Foreskin melanocyte (primary cell): ENCODE measurements at places on chromosomes 16 and 17.

- DNase-seq = no peak
Observed at GRCh38 chr16:84159800-84160199, 14.7 kb downstream of the DNAAF1 start.

- DNase-seq = no peak
Observed at GRCh38 chr16:70527315-70527996, 3.8 kb downstream of the SF3B3 start.

DNA sequence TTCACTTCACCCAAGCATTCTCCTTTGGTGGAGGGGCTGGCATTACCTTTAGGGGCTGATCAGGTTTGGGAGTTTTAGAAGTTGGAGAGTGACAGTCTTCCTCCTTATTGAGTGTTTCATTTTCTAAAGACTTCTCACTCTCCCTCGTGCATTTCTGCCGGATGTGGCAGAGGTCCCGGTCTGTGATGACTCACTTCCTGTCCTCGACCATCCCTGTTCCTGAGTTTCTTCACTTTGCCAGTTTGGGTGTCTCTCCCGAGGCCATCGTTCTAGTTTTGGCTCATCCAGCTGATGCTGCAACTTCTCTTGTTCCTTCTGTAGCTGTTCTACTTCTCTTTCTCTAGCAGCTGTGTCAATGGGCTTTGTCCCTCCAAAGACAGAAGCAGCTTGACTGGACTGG is 104.3 kb downstream of the PHKB start:
- DNase-seq = peak; percentile 19

DNA sequence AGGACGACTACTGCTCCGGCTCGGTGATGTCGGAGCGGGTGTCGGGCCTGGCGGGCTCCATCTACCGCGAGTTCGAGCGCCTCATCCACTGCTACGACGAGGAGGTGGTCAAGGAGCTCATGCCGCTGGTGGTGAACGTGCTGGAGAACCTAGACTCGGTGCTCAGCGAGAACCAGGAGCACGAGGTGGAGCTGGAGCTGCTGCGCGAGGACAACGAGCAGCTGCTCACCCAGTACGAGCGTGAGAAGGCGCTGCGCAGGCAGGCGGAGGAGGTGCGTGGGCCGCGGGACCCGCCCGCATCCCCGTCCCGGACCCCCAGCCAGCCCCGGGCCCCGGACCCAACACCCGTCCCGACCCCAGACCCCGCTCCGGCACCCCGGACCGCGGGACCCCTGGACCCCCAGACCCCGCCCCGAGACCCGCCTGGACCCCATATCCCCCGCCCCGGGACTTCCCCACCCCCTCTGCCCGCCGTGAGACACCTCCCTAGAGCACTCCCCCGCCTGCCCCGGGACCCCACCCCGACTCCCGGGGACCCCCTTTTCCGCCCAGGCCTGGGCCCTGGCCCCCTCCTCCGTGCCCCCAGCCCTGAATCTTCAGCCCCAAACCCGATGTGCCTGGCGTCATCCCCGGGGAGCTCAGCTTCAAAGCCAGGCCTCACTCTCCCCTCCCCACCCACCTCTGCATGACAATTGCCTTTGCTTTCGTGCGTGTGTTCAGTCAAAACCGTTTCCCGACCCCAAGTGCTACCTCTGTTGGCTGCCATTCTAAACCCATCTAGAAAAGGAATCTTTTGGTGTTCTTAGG is 594 bp downstream of the MAPK8IP3 start:
- no peak for DNase-seq

- no peak for DNase-seq
Observed at GRCh38 chr17:49132699-49133364, at the start of gene B4GALNT2. Gene B4GALNT2 (plus strand): TSS chr17:49132769. CDS start chr17:49132793, 24 bp downstream.

- DNase-seq = no peak
Observed at GRCh38 chr16:27298132-27298531, 15.6 kb upstream of the IL4R start.

- peak; percentile 32 for DNase-seq
Observed at GRCh38 chr17:65099941-65100315, 37.2 kb upstream of the RGS9 start.

DNA sequence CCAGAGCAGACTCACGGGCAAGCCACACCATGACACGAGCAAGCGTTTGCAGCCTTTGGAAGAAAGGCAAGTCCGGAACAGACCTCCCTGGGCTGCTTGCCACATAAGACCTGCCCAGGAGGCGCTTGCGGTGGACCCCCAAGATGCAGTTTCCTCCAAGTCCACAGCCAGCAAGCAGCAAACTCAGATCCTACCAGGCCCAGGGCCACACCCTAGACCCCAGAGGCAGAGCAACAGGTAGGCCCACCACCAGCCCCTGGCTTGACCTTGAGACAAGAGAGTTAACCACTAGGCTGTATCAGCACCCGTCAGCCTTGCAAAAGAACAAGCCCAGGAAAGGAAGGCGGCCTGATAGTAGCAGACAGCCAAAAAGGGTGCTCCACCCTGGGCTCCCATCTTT is 2.3 kb downstream of the FAAP100 start:
- DNase-seq = no peak

DNA sequence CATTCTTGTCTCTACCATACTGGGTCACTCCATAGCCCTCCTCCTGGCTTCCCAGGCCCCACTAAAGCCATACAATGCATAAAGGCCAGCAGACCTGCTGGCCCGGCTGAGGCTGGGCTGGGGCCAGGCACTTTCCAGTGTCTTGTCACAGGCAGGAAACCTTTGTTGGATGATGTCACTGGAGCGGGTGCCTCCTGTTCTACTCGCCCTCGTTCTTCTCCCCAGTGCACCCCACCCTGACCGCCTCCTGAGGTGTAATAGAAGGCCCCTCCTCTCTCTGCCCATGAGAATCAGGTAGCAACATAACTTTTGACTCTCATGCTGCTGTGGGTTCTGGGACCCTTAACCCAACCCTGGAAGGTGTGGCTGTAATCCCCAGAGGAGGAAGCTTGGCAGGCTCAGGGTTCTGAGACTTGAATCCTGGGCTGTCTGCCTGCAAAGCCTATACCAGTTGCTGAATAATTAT is 54.2 kb upstream of the IL34 start:
- DNase-seq = no peak

DNA sequence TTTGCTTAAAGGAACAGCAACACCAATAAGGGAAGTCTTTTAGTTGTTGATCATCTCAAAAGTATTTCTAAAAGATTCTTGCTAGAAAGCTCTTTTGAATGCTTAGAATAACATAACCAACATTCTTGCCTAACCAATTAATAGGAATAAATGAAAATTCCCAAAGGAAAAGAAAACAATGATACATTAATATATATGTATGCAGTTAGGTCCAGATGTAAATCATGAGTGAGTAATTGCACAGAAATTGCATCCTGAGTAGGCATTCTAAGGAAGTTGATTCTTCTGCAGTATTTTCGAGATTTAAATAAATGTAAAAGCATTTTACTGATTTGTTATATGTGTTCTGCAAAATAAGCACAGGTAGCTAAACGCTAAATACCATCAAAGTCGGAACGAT is 22.1 kb downstream of the COX10 start:
- no peak for DNase-seq
